ENCODE measurements at places on chromosomes 3 and 15. TPM values are rescaled to one million over a fixed set of nuclear protein-coding genes. Genes with fewer than 3 reads are reported as not detected.

The DNAJB8 gene
- not detected for total RNA-seq

The DZIP1L gene
- total RNA-seq, result 18.1 TPM

The SNAP23 gene
- total RNA-seq, result 88.9 TPM

DNA sequence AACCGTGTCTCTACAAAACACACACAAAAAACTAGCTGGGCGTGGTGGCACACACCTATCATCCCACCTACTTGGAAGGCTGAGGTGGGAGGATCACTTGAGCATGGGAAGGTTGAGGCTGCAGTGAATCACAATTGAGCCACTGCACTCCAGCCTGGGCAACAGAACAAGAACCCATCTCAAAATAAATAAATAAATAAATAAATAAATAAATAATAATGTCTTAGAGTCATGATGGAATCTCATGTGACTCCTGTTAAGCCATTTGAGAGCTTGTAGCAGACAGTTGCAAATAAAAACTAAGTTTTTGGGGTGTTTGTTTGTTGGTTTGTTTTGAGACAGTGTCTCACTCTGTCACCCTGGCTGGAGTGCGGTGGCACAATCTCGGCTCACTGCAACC, 33.2 kb downstream of the SLC12A1 start:
- DNase-seq, result no peak

DNA sequence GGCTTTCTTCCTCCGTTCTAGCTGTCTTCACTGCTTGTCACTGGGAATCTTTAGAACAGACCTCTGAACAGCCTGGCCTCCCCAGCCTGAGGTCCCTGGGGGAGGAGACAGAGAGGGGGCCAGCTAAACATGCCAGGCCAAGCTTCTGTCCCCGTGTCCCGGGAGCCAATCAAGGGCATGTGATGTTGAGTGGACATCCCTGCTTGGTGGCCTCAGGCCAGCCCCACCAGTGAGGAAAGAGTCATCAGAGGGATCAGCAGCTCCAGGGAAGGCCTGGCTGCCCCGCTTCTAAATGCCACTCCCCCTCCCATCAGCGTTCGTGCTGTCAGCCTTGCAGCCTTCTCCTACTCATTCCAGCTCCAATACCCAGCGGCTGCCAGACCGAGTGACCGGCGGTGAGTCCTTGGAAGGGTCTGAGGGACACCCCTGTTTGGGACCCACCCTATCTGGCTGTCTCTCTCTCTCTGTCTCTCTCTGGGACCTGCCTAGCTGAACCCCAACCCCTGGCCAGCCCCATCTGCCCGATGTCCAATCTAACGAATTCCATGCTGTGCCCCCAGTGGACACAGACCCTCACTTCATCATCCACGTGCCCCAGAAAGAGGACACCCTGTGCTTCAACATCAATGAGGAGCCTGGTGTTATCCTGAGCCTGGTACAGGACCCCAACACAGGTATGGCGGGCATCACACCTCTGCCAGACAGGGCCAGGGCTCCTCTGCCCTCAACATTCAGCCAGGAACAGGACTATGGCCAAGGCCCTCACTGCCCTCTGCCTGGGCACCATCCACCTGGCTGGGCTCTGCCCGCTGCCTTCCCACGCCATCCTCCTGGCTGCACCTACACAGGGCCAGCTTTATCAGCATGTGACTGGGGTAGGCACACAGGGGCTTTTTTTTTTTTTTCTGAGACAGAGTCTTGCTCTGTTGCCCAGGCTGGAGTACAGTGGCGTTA, 6.6 kb upstream of the ITIH3 start:
- DNase-seq, result no peak

Data from SJSA1 (cell line).